ENCODE measurements at places on chromosomes 7 and 10.

DNA sequence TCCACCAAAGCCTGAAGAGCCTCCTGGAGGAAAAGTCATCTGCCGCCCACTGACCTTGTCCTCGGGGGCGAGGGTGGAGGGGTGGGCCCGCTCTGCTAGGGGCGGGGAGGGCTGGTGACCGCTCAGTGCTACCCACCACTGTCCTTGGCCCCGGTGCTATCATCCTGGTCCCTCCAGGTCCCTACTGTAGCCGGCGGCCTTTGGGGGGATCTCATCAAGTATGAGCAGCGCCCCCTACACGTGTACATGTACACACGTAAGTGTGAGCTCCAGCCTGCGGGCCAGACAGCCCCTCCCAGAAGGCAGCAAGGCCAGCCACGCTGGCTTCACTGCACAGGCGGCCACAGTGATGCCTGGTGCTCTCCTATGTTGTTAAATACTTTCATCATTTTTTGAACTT, 19.6 kb downstream of the TTYH3 start:
- DNase-seq, result no peak

DNA sequence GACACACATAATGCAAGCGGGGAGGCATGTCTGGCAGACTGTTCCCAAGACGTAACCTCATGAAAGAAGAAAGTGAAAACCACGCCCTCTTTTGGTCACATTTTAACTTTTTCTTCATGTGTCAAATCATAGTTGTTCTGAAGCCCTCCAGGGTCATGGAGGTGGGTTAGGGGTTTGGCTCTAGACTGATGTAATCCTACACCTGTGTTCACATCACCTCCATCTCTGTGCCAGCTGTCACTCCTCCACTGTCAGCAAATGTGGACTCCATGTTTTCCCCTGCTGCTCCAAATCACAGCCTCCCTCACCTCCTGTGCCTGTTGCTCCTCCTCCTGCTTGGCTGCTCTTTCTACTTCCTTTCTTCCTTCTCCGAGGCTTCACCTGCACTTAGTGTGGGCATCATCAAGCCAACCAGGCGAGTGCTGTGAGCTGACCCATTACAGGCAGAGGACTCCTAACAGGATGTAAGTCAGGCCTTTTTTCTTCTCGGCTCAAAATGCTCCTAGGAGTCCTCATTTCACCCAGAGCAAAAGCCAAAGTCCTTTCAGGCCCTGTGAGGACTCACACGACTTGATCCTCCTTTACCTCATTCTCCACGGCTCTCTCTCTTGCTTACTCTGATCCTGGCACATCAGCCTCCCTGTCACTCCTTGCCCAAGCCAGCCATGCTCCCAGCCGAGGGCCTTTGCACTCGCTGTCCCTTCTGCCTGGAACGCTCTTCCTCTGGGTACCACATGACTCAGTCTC, 66.4 kb upstream of the IFRD1 start:
- DNase-seq, result no peak

DNA sequence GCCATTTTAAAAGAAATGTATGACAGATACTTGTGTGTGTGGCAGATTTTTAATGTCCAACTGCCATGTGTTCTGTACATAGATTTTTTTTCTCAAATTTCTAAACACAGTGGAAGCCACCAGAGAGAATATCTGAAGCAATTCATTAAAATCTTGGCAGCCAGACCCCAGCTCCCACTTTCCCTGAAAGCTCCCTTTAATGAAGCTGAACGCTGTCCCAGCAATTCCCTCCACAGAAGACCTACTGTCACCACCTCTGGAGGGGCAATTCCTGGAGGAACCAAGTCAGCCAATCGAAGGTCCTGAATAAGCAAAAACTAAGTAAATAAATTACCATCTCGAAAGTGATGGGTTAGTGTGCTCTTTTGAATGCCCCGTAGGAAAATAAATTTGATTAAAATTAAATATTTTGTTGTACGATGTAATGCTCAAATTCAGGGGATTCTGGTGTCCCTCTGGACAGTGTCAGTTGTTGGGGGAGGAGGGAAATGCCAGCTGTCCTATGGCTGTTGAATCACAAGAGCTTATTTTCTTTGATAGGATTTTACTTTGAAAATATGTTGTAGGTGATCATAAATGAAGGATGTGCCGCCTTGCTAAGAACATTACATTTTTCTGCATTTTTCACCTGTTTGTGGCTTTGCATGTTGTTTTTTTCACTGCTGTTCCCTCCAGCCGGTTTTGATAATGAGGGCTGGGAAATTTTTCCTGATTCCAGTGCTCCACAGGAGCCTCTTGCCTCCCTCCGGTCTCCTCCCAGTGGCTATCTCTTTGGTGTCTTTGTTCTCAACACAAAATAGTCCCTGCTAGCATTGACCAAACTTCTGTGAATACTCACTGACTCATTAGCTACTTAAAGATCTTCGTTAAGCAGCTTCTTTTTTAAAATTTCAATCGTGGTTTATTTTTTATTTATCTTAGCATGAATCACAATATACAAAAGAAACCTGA, 9.2 kb upstream of the GSAP start:
- no peak for DNase-seq

DNA sequence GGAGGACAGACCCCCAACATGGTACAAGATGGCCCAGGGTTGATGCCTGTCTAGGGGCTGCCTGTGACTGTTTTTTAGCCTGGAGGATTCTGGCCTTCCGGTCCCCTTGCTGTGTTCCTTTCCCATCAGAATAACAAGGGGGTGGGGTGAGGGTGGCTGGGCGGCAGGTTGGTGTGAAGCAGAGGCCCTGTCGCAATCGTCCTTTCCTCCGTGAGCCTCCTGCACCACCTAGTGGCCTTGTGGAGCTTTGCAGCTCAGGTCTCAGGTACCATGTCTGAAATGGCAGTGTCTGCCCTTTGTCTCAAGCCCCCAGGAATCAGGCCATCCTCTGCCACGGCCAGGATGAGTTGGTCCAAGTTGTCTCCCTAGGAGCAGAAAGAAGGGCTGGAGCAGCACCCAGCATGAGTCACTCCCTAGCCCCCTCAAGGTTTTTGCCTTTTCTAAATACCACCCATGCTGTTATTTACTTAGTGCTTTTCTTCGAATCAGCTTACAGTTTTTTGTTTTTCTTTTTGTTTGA, 24.2 kb downstream of the TACR2 start:
- DNase-seq, result peak; percentile 69

- no peak for DNase-seq
Measured at GRCh38 chr7:18405726-18406125, 89.8 kb upstream of the HDAC9 start.

DNA sequence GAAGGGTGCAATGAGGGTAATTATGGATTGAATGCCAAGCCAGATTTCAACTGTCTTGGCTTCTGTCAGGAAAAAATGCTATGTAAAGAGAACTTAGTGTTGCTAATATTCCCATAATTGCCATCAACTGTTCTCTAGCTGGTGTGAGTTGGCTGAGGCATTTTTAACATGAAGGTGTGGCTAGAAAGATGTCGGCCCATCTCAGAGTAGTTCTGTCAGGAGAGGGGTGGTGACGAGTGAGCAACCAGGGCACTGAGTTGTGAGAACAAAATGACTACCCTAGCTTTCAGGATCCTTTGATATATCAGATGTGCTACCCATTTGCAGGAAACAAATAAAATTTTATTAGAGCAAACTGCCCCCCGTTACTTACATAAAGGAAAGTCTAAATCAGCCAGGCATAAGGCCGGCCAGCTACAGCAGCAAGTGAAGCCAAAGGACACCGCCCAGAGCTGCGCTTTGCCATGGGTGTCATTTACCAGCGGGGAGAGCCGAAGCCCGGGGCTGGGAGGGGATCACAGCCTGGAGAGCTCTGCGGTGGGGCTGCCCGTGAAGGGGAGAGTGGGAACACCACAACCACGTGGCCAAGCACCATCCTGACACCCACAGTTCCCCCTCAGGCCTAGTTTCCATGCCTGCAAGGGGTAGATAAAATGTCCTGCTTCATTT, 141.4 kb downstream of the ICA1 start:
- DNase-seq, result no peak
